ENCODE measurements at places on chromosomes 5 and 9.

- DNase-seq: no peak
Observed at GRCh38 chr9:36924071-36924470, 110.0 kb downstream of the PAX5 start.

DNA sequence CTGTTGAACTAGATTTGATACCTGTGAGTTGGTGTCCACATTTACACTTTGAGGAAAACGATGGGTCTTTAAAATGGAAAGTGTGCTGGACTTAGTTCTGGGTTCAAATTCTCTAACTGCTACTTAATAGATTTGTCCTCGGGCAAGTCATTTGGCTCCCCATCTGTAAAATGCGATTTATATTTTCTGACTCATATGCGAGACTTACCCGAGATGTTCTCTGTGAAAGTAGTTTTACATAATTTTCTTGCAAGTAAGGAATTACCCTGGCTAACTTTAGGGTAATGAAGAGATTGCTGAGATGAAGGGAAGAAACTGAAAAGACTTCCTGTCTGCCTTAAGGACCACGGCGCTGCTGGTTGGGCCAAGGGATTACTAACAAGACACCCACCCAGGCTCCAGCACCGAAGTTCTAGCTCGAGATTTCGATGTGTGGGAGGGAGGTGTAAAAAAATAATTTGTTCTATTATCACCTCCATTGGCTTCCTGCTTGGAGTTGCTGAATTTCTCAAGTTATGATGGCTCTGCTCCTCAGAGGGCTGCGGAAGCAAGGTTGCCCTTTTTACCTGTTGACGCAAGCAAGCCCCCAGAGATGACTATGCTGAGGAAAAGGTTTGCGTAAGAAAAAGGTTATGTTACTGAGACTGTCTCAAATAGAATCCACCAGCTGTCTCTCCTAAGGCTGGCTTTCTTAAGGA, 24.1 kb downstream of the PCSK1 start:
- no peak for DNase-seq

DNA sequence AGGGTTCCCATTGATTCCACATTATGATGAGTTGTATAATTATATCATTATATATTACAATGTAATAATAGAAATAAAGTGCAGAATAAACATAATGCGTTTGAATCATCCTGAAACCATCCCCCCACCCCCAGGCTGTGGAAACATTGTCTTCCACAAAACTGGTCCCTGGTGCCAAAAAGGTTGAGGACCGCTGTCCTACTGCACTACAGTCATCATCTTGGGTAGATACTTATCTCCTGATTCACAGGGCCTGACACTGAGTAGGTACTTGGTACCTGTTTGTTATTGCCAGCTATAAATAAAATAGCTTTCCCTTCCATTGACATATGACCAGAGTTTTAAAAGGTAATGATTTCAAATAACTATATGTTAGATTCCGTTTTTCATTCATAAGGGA, 25.6 kb downstream of the ANP32B start:
- no peak for DNase-seq

- DNase-seq: no peak
Observed at GRCh38 chr9:20442461-20443319, 179.6 kb downstream of the MLLT3 start.

DNA sequence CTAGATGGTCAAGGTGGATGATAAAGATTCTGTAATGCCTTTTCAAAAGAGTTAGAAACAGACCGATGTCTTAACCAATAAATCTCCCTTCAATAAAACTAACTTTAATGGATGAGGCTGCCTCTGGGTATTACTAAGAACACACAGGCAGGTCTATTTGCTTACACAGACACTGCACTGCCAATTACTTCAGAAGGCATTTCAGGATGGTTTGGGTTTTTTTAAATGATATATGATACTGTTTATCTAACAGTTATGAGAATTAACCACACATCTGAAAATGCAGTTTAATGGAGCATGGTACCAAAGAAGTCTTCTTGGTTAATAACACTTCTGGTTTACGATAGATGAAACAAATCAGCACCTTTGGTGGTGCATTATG, 367.9 kb upstream of the GRAMD2B start:
- no peak for DNase-seq

- no peak for DNase-seq
Observed at GRCh38 chr5:37047947-37048346, 171.4 kb downstream of the NIPBL start.

DNA sequence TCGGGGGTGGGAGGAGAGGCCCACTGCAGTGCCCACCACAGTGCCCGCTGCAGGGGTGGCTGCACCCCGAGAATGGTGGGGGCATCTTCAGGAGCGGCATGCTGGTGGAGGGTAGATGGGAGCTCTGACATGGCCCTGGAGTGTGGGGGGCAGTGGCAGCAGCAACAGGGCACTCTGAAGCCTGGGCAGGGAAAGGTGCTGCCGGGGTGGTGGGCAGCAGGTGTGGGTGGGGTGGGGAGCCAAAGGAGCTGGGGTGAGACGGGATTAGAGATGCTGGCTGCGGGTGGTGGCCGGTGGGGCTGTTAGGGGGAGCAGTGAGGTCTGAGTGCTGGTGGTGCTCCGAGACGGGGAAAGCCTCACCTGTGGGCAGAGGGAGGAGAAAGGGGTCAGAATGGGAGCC, 18.0 kb downstream of the FAM193B start:
- DNase-seq: no peak

GRCh38 chr9:133121198-133121914, at the start of gene RALGDS:
Gene RALGDS, minus strand, starts transcription at chr9:133121240. Its CDS starts 86 bp downstream, at chr9:133121154.
- peak; percentile 88 for DNase-seq

DNA sequence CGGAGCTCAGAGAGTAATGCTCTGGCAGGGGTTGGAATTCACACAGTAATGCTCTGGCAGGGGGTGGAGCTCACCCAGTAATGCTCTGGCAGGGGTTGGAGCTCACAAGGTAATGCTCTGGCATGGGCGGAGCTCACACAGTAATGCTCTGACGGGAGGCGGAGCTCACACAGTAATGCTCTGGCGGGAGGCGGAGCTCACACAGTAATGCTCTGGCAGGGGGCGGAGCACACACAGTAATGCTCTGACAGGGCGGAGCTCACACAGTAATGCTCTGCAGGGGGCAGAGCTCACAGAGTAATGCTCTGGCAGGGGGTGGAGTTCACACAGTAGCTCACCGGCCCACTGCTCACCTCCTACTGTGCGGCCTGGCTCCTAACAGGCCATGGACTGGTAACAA, 47.2 kb upstream of the LPCAT1 start:
- no peak for DNase-seq

DNA sequence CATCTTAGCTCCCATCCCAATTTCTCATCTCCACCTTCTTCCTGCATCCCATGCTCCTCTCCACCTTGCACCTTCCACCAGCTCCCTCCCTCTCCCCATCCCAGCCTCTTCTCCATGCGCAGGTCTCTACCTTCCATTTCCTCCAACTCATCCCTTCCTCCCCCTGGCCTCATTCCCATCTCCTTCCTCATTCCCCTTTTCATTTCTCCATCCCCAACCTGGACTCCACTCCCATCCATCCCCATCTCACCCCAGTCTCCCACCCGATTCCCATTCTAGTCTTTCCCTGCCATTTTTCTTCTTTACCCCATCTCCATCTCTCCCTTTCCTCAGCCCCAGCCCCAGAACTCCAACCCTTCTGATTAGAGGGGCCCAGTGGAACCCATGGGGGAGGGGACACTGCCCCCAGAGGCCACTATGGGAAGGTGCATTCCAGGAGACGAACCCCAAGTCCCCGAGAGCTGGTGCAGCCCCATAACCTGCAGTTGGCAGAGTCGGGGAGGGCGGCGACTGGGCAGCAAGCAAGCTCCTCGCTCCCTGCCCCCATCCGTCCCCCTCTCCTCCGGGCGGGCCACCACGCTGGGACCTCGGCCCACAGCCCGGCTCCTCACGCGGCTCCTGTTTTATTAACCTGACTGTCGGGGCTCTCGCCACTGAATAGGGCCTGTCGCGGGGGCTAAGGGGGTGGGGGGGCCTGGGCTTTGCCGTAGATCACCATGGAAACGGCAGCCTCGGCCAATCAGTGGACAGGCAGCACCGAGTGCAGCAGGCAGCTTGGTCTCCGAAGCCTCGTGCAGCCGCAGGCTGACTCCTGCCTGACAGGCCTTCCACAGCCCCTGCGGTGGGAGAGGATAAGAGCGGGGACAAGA, 66.7 kb downstream of the PCDH1 start:
- DNase-seq: peak; percentile 17

DNA sequence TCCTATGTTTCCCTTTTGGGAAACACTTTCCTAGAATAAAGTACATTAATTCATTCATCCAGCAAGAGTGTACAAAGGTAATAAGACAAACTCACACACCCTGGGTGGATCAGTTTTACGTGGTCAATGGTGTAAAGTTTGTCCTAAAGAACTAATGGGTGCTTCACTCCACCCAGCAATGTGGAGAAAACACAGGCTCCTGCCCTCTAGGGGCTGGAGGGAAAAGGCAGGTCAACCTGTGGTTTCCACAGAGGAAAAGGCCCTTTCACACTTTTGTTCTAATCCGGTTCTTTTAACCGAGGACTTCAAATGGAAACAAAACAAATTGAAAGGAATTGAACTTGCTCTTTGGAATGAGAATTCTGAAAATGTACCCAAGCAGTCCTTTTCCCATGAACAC, 80.9 kb upstream of the SPOCK1 start:
- DNase-seq: no peak

GRCh38 chr9:136312436-136312835, 8.5 kb upstream of the CCDC187 start:
- DNase-seq: peak; percentile 39

- DNase-seq: no peak
Observed at GRCh38 chr9:106934442-106935238, 71.7 kb downstream of the ZNF462 start.

GRCh38 chr9:18485714-18486113, 11.8 kb downstream of the ADAMTSL1 start:
- no peak for DNase-seq

DNA sequence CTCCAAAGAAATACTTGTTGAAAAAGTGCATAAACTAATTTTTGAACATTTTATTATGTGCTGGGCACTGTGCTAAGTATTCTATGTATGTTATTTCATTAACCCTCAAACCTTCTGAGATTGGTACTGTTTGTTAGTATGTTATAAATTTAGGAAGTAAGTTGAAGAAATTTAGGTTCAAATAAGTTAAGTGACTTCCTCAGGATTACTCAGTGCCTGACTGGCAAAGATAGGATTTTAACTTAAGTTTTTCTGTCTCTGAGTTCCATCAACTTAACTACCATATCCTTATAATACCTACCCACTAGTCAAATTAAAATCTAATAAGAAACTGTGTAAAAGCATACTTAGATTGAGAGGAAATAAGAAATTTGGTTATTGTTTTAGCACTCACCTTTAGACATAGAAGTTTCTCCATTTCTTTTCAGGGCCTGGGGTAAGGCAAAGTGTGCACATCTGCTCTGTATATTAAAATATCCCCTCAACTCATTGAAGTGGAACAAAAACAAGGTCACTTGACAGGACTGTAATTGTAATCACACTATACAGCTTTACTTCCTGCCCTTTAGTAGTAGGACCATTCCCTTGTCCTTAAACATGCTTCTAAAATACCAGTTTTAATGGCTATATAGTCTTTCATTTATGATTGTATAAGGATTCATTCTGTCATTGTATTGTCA, 15.2 kb downstream of the TGFBR1 start:
- DNase-seq: no peak

DNA sequence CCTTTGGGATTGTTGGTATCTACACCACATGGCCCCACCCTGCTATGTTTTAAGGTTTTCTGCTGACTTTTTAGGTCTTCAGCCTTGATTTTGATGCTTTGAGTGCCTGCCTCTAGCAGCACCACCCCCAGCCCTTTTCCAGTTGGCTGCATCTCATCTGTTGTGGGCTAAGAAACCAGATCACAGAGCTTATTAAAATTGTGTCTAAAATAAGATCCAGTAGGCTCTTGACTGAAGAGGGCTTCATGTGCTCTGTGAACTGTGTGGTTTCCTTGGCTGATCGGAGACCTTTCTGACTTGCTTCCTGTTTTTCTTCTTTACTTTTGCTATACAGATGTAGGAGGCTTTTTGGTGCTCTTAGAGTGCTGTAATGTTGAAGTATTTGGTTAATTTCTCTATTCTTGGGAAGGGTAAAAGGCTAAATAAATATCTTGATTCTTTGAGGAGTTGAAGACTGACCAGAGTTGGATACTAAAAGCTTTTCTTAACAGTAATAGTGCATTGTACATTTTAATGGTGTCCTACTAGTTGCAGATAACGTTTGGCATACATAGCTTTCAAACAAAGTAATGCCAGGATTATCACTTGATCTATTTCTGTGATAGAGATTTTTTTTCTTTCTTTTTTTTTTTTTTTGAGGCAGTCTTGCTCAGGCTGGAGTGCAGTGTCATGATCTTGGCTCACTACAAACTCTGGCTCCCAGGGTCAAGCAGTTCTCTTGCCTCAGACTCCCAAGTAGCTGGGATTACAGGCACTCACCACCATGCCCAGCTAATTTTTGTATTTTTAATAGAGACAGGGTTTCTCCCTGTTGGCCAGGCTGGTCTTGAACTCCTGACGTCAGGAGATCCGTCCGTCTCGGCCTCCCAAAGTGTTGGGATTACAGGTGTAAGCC, 4.5 kb downstream of the UBE2D2 start:
- DNase-seq: peak; percentile 18

- DNase-seq: no peak
Observed at GRCh38 chr5:143445776-143446175, 42.3 kb upstream of the NR3C1 start.

DNA sequence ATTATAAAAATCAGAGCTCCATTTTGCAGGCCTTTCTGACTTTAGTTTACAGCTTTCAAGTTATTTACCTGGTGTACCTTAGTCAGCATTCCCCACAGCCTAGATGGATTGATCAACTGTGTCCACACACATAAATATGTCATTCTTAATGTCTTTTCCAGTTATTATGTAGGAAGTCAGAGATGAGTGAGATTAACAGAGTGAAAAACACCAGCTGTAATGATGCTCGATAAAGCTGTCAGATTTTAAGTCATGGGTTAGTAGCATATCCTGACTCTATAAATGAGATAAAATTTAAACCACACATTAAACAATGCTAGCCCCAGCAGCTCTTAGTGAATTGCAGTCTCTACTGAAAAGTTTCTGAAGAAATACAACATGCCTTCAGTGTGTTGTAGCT, 48.9 kb downstream of the NUDT12 start:
- DNase-seq: no peak

GRCh38 chr9:114396558-114397218, 8.9 kb upstream of the AKNA start:
- DNase-seq: no peak

Data from activated naive CD4-positive, alpha-beta T cell treated with Interleukin-2 at 50 U/mL for 16 hours (primary cell).